ENCODE measurements at places on chromosomes 2 and 18.
A peak's percentile ranks its signal among the peaks of the same experiment; 100 is the strongest.

DNA sequence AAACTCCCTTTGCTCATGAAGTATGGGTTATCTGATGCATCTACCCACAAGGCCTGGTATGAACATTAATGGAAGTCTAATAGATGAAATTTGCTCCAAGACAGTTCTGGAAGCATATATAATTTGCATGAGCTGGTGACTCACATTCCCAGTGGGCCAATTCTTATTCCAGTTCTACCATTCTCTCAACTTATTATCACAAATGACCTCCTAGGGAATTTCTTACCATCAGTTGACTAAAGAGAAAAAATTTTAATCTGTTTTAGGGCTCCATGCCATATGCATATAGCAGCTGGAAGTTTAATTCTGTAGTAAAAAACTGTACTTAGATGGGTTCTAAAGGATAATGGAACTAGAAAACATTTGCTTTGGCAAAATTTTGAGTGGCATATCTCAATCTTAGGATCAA is 165.2 kb upstream of the COL3A1 start:
- no peak for DNase-seq

DNA sequence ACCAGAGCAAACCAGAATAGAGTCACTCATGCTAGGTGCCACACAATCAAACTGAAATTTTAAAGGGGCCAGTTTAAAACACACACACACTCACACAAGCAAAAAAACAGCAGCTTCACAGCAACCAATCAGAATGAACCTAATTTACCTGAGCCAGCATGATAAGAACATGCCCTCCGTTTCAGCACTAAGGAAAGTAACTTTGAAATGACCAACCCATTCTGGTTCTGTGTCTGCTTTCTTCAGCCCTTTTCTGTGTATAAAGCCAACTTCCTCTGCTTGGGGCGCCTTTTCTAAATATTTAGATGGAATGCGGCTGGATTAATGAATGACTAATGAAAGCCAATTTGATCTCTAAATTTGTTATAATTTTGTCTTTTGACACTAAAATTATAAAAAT is 629.1 kb downstream of the ZEB2 start:
- DNase-seq = no peak

- no peak for DNase-seq
Observed at GRCh38 chr2:33788044-33788443, 188.9 kb upstream of the FAM98A start.

- no peak for DNase-seq
Observed at GRCh38 chr2:221272729-221273128, 299.4 kb downstream of the EPHA4 start.

DNA sequence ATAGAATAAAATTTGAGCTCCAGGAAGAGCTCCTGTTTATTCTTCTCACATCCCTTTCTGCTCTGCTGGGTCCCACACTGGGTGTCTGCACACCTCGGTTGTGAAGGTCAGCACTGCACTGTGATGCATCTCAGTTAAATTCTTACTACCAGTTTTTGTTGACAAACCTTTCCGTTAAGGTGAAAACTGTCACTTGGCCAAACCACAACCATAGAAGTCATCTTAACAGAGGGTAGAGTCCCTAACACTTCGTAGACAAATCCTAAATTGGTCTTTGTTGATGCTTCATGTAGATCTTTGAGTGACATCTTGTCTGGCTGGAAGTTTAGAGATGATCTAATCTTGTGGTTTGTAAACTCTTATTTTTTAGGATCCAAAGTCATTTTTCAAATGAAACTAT is 167.4 kb upstream of the MAP3K20 start:
- no peak for DNase-seq

GRCh38 chr2:129799036-129799958 is 180.2 kb upstream of the RAB6C start:
- DNase-seq = no peak

- peak; percentile 62 for DNase-seq
Observed at GRCh38 chr2:138779406-138779780, 797 bp downstream of the NXPH2 start.

DNA sequence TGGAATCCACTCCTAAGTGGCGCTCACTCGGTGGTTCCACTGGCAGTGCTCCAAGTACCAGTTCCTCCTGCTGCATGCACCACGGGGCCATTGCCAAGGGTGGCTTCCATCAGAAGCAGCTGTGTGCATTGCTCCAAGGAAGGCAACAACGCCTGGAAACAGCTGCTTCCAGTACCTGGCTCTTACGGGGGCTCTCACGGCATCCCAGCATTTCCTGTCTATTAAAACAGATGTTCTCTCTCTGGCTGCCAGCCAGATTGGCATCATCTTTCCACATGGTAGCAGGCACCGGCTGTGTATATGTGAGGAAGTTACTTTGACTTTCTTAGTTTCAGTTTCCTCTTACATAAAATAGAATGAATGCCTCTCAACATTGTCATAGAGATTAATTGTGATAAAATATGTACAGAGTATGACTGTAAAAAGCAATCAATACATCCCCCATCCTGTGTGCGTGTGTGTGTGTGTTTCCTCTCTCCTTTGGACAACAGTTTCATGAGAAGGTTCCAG is 84.9 kb downstream of the CMPK2 start:
- DNase-seq = peak; percentile 74

GRCh38 chr2:211176514-211177141 is 620.2 kb downstream of the CPS1 start:
- peak; percentile 5 for DNase-seq

- DNase-seq = no peak
Observed at GRCh38 chr18:71798986-71799673, 745.0 kb downstream of the CBLN2 start.

DNA sequence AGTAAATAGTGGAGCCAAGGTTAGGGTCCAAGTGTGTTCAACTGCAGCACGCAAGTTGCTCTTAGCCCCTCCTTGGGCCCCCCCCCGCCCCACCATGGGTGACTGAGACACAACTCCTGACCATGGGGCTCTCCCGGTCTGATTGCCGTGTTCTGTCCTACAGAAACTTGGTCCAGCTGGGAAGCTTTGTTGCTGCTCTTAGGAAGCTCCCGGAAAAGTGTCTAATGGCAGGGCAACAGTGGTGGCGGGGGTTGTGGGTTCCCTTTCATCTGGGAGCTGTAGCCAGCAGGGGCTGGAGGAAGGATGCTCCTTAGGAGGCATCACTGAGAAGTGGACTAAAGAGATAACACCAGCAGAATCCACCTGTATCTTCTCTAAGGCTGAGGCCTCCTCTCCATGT is 111.1 kb downstream of the CYP26B1 start:
- DNase-seq = no peak

GRCh38 chr18:62338446-62339105 is 13.5 kb downstream of the TNFRSF11A start:
- no peak for DNase-seq

DNA sequence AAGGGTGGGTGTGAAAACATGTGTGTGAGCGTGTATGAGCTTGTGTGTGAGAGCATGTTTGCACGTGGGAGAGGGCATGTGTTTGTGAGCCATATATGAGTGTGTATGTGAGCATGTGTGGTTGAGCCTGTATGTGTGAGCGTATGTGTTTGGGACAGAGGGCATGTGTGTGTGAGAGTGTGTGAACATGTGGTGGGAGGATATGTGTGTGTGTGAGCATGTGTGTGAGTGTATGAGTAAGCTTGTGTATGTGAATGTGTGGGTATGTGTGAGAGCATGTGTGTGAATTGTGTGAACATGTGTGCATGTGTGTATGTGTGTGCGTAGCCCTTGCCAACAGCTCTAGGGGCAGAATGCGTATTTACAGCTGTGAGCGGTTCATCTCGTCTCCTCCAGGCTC is 163.0 kb downstream of the TMEM200C start:
- no peak for DNase-seq

GRCh38 chr2:162118166-162119031 is 33.6 kb downstream of the GCG start:
- DNase-seq = no peak

- no peak for DNase-seq
Observed at GRCh38 chr18:8186413-8186812, 422.8 kb upstream of the RAB12 start.

GRCh38 chr2:212815453-212815852 is 276.9 kb upstream of the ERBB4 start:
- peak; percentile 2 for DNase-seq

- no peak for DNase-seq
Observed at GRCh38 chr2:143710196-143710595, 581.0 kb downstream of the ARHGAP15 start.

- no peak for DNase-seq
Observed at GRCh38 chr18:64699081-64699480, 550.2 kb upstream of the LINC00305 start.

GRCh38 chr2:25409468-25409867 is 67.7 kb upstream of the DNMT3A start:
- no peak for DNase-seq

DNA sequence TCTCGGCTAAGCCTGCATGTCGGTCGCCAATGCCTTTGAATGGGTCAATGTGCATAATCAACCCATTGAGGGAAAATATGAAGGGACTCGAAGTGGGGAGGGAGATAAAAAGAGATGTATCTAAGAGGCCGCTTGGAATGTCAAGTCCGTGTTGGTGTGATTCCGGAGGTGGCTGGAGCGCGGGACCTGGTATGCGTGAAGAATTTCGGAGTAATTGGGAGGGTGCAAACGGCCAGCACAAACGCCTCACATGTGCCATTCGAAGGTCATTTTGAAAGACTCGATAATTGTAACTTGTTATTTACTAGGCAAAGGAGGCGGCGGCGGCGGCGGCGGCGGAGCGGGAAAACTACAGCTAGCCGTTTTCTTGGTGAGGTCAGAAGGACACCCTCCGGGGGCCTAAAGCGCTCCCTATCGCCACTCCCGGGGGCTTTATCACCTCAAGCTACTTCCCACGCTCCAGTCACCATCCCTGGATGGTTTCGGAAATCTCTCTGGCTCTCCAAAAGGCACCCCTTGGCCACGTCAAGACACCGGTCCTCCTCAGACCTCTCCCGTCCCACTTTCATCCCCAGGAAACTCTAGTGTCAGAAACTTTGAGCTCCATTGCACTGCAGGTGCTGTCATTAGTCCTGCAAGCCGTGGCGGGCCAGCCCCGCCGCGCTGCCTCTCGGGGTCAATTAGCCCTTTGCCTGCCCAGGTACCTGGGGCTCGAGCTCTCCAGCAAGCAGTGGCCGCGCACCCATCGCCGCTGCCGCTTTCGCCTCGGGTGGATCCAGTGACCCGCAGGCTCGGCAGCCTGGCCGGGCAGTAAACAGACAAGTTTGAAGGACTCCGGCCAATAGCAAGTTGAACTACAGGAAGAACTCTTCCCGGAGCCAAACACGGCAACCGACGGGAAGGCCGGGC is 1.5 kb downstream of the ERBB4 start:
- peak; percentile 81 for DNase-seq

DNA sequence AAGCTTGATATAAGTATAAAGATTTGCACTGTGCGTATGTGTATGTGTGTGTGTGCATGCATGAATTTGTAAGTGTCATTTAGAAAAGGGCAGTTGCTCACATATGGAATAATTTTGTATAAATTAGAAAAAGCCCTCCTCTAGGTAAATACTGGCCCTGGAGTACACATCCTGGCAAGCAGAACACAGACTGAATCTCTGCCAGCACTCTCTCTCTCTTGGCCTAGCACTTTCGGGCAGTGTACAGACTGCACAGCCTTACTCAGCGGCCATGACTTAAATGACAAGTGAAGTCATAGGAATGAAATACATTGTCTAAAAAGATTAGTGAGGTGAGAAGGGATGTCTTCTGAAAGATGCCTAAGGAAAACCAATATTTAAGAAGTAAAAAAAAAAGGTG is 214.1 kb downstream of the RDH14 start:
- DNase-seq = no peak

DNA sequence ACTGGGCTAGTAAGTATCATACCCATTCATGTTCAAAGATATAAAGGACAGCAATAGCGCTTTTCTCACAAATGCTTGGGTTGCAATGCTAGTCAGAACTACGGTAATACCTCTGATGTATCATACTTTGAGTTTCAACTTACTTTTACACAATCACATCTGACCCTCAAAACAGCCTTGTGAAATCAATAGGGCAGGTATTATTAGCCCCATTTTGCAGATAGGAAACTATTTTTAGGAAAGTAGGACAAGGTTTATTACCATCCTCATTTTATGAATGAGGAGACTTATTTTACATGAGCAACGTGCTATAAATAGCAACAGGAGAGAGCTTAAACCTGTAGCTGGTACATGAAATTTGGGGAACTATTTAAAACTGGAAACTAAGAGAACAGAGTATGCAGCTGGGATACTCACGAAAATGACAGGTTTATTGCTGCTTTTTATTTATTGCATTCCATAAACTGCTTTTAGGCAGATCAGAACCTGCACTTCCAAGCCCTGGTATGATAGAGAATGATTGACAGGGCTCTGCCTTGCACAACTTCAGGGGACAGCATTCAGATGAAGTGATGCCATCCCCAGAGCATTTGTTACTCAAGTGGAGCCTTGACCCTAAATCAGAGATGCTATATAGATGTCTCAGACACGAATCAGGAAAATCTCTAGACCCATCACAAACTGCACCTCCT is 42.4 kb upstream of the PPM1B start:
- no peak for DNase-seq

- DNase-seq = no peak
Observed at GRCh38 chr18:73991570-73991969, 156.1 kb downstream of the FBXO15 start.

DNA sequence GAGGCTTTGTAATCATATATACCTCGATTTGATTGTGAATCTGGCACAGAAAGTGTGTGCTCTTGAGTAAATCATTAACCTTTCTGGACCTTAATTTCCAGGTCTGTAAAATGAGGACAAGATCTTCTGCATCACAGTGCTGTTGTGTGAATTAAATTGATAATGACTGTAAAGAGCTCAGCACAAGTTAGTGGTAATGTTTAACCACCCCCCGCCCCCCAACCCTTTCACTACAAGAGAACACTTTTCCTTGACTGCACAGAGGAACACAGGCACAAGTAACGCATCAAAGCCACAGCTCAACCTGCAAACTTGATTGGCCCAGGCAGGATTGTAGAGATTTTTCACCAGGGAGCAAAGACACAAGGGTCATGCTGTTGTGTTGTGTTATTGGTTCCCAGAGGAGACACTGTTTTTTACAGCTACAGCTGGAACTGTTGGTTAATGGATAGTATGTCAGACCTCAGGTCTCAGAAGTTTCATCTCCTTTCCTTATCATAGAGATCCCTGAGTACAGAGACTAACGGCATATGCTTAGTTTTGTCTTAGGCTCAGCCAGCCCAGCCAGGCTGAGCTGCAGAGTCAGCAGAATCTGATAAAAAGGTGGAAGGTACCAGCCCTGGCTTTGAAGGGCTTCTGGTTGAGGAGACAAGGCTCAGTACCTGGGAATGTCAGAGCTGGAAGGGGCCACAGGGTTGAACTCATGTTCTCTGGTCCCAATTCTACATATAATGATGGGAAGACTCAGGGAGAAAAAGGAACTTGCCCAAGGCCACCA is 10.6 kb downstream of the SETBP1 start:
- DNase-seq = no peak

- no peak for DNase-seq
Observed at GRCh38 chr2:10397878-10398277, 50.2 kb downstream of the ODC1 start.

GRCh38 chr2:18357537-18357936 is 202.9 kb downstream of the RDH14 start:
- DNase-seq = no peak

- DNase-seq = peak; percentile 6
Observed at GRCh38 chr18:29436459-29436858, 1259.5 kb upstream of the CDH2 start.

GRCh38 chr2:26674002-26674751 is 18.3 kb upstream of the KCNK3 start:
- no peak for DNase-seq

GRCh38 chr2:112256654-112257053 is 1.8 kb upstream of the ZC3H8 start:
- no peak for DNase-seq

- no peak for DNase-seq
Observed at GRCh38 chr18:28013066-28013465, 163.9 kb downstream of the CDH2 start.
